ENCODE measurements at places on chromosomes 13 and 19. TPM values are rescaled to one million over a fixed set of nuclear protein-coding genes. Genes with fewer than 3 reads are reported as not detected.

The RGCC gene
- polyA plus RNA-seq: 10.6 TPM

The ZNF430 gene
- 5.4 TPM for polyA plus RNA-seq

The F10 gene
- polyA plus RNA-seq: 19.5 TPM

The PCCA gene
- 5.6 TPM for polyA plus RNA-seq

The CYP2F1 gene
- not detected for polyA plus RNA-seq

The MEF2B gene
- 0.94 TPM for polyA plus RNA-seq

GRCh38 chr13:96632536-96633320 is 361.5 kb downstream of the OXGR1 start:
- DNase-seq: no peak

DNA sequence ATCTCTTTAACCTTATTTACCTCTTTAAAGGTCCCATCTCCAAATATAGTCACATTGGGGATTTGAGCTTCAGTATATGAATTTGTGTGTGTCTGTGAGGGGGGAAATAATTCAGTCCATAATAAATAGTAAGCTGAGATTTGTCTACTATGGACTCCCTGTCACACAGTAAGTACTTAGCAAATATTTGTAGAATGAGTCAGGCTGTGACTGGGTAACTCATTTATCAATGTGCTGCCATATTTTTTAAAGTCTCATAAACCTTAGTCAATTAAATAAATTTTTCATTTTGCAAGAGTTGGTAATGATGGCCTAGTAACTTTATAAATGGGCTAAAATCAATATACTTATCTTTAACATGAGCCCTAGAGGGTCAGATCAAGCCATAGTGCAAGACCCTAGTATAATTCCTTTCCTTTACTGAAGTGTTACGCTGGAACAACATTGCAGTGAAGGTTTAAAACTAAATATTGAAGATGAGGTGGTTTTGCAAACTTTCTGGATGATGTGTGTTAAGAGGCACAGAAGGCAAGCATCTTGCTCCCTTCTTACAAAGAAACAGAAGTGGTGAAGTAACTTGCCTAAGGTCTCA is 305.1 kb downstream of the KCNRG start:
- DNase-seq: peak; percentile 54

DNA sequence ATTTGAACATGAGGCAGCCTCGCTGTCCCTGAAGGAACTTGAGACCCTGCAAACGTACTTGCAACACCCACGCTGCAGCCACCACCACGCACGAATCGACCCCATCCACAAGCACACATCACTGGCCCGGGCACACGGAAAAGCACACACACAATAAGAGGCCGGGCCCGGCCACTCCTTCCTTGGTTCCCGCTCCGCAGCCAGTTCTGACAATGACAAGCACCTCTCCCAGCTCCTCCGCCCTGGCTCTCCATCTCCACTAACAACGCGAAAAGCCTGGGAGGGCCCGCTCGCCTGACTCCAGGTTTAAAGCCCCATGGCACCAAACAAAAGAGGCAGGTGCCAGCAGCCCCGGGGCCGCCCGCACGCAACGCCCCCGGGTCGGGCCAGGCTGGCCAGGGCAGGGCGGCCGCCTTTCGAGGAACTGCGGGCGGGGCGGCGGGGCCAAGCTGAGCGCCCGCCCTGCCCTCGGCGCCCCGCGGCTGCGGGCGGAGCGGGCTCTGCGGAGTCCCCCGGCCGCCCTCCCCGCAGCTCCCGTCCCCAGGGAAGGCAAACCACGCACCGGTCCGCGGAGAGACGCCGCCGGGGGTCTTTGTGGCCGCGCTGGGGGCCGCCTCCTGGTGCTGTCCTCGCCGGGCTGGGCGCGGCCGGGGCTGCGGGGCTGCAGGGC is 495 bp downstream of the DCLK1 start:
- DNase-seq: no peak

- no peak for DNase-seq
These were observed 3.4 kb downstream of the FGF22 start for GRCh38 chr19:642767-643727.

- no peak for DNase-seq
These were observed 2.4 kb downstream of the POLR1D start for GRCh38 chr13:27624071-27624470.

GRCh38 chr13:60150538-60150937 is 13.2 kb downstream of the DIAPH3 start:
- no peak for DNase-seq

DNA sequence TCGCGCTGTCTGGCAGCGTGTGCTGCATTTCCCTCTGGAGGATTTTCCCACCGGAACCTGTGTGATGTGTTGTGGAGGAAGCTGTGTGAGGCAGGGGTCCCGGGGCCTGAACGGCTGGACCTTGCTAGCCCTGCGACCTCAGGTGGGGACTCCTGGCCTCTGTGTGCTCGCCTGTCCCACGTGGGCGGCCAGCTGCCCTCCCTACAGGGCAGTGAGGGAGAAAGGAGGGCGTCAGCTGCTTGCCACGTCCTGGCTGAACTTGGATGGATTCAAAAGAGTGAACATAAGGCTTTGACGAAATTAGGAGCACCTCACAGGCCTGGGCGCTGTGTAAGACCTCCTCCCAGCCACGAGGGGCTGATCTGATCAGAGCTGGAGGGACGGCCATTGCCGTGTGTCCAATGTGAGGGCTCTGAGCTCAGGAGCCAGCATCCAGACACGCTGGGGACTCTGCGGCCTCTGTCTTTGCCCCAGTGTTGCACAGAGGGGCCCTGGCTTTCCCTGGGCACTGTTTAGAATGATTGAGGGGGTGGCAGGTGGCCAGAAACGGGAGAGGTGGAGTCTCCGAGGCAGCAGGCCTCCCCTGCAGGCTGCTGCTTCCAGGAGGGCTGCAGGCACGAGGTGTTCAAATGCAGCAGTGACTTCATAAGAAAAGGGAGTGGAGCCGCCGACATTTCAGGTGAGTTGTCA is 13.0 kb downstream of the TFDP1 start:
- DNase-seq: no peak

- DNase-seq: no peak
These were observed 13.6 kb downstream of the KLK4 start for GRCh38 chr19:50897612-50898011.

- DNase-seq: no peak
These were observed 104.9 kb downstream of the MZT1 start for GRCh38 chr13:72622546-72622945.

GRCh38 chr19:46376241-46377153 is 29.6 kb downstream of the PPP5C start:
- no peak for DNase-seq

DNA sequence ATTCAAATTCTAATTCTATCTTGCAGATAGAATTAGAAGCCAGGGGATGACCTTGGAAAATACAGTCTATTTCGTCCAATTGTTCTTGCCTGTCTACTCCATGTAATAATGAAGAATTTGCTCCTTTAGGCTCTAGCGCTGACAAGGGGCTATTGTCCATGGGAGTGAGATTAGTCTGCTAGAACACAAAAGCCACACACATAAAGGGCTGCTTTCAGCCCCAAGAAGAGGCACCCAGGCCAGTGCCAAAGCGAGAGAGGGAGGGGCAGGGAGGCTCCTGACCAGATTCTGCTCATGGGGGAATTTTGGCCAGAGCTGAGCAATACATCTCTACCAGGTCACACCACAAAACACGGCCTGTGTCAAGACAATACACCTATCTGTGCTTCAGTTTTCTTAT is 1306.9 kb downstream of the UQCRFS1 start:
- no peak for DNase-seq

GRCh38 chr13:113742000-113742441 is 17.0 kb upstream of the TMEM255B start:
- peak; percentile 50 for DNase-seq

GRCh38 chr13:33249066-33249465 is 36.5 kb downstream of the STARD13 start:
- DNase-seq: peak; percentile 81

DNA sequence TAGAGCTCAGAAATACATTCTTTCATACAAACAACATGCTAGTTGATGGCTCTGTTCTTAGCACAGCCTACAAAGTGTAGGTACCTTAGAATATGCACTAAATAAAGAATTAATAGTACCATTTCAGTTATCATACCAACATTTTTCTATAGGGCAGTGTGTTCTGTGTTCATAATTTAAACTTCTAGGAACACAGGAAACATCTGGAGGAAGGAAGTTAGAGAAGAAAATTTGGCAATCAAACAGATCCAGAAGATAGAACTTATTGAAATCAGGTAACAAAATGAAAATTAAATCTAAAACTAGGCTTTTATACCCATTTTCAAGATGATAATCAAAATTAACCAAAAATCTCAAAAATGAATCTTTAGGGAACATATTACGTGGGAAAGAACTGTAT is 527.5 kb downstream of the DCT start:
- DNase-seq: no peak

DNA sequence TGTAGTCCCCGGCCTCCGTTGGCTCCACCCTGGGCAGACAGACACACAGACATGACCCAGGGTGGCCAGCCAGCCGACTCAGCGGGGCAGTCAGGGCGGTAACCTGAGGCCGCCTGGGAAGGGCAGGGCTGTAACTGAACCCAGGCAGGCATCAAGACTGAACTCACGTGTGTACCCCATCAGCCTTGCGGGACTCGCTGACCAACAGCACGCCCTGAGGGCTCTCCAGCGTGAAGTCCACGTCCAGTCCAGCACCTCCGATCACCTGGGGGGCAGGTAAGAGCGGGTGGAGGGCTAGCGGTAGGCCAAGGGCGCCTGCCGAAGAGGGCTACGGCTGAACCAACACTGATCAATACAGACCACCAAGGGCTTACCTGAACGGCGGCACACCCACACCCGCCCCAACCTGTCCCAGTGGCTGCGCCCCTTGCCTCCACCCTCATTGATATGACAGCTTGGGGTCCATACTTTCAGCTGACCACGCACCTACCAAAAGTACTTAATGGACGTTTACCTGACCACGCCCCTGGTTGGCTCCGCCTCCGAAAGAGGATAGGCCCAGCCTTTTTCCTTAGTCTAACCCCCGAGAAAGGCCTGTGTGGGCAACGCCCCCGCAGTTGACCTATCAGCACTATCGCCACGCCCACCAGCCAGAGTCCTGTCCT is 791 bp downstream of the TMED1 start:
- no peak for DNase-seq

DNA sequence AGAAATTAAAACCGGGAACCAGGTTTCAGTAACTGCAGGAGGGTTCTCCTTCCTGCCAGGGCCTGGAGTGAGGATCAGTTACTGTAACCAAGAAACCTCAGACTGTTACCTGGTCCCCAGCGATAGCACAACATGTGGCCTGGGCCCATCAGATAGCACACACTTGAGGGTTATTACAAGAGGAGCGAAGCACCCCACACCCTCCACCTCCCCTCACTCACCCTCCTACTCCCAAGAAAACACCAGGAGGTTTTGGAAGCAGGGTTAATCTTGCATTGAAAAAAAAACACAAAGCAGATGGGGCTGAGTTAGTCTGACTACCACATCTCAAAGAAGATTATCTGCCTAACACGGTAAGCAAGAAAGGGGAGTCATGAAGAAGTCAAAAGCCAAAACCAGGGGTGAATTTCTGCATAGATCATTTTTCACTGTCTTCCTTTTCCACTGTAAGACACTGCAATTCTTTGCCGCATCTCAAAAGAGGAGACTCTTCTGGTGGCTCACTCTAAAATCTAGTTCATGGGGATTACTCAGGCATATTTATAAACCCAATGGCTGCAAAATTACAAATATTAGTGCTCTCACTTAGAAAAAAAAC is 75.9 kb upstream of the DOCK9 start:
- no peak for DNase-seq

DNA sequence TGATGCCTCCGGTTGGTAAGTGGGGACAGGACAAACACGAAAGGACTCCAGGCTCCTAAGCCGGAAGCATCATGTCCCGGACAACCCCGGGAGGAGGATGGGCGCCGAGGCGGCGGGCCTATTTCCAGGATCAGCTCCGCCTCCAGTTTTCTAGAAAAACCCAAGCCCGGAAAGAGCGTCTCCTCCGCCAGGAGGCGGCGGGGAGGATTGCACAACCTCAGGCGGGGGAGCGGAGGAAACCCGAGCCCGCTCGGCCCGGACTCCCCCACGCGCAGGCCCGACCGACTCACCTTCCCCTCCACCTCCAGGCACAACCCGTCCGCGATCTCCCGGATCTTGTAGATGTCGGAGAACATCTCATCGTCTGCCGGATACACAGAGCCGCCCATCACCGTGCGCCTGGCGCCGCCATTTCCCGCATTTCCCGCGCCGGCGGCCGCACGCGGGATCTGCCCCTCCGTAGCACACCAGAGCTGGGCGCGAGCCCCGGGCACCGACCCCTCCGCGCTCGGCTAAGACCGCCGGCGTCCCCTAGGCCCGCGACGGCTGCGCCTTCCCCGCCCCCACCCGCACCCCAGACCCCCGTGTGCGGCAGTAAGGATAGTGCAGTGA is 455 bp downstream of the TPT1 start:
- peak; percentile 91 for DNase-seq

DNA sequence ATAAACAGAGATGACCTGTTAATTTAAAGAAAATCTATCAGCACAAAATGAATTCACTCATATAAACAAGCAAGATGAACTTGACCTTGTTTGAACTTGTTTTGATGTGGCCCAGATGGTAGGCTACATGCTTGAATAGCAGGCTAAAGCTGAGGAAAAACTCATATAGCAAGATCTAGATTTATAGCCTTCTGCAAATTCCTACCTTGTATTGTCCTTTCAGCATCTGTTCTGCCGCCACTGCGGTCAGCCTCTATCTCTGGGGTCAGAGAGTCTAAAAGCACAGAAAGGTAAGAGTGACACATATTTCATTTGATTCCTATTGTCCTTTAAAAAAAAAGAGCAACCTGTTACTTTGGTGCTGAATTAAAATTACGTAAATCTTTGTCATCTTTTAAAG is 392.1 kb downstream of the DACH1 start:
- no peak for DNase-seq

GRCh38 chr19:11165486-11166030 is 10.0 kb upstream of the SPC24 start:
- no peak for DNase-seq

DNA sequence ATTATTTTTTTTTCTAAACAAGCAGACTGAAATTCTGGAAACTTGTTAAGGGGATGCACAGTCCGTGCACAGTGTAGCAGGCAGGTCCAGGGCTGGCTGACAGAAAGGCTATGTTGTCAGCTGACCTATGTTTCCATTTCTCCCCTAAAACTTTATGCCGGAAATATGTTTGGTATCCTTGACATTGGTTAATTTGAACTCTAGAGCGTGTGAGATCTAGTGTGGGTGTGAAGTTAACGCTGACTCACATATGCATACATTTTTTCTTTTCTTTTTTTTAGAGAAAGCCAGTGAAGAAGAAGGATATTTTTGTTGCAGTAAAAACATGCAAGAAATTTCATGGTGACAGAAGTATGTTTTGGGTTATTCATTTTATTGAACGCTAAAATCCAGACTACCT is 76.6 kb downstream of the B3GLCT start:
- no peak for DNase-seq

DNA sequence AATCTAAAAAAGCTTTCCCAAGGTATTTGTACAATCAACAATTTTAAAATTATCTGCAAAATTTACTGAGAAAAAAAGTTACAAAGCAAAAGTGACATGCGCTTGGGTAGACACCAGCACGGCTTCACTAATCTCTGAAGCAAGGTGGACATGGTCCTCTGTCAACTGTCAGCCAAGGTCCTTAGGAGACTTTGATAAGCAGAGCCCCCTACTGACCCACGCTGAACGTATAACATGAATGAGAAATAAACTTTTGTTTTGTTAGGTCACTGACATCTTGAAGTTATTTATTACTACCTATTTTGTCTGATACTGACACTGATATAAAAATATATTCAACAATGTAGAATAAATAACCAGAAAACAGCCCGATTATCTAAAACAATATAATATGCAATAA is 100.7 kb upstream of the OBI1 start:
- DNase-seq: no peak

- no peak for DNase-seq
These were observed 6.7 kb downstream of the RGS9BP start for GRCh38 chr19:32682317-32682716.

- no peak for DNase-seq
These were observed 12.4 kb downstream of the NOSIP start for GRCh38 chr19:49567861-49568441.
